Right ventricle myocardium superior (tissue), 1 donor: ENCODE measurements at places on chromosomes 12 and 14. TPM values are rescaled to one million over a fixed set of nuclear protein-coding genes. Genes with fewer than 3 reads are reported as not detected.

DNA sequence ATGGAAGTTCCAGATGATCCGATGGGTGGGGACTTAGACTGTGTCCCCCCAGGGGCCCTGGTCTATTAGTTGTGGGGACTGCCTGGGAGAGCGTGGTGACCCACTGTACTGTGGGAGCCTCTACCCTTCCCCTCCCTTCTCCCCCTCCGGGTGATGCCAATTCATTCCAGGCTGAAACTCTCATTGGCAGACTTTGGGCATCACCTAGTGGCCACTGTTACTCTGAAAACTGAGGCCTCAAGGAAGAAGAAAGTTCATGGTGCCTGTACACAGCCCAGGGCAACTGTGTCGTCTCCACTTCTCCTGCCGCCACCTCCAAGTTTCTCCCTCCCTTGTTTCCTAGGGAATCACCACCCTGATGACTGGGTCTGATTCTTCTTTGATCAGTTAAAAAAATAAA, 173.6 kb upstream of the ALG10B start:
- no peak for DNase-seq

GRCh38 chr12:6358881-6359280, 16.5 kb downstream of the SCNN1A start:
- DNase-seq, result no peak

- DNase-seq, result no peak
These were observed 233.3 kb upstream of the PPFIA2 start for GRCh38 chr12:81992461-81992860.

GRIN2B gene
- total RNA-seq, result 0.03 TPM
